ENCODE measurements at places on chromosomes 6 and 20. TPM values are rescaled to one million over a fixed set of nuclear protein-coding genes. Genes with fewer than 3 reads are reported as not detected.

GRCh38 chr6:169738976-169739529, 12.3 kb downstream of the DYNLT2 start:
- no peak for DNase-seq
- no peaks in the 10 kb centered on the region for H3K36me3 ChIP-seq
- H3K4me1 ChIP-seq: no peaks in the 10 kb centered on the region
- no peak overlapping the region for H3K27ac ChIP-seq
- no peak overlapping the region for H3K4me3 ChIP-seq
- no peaks in the 10 kb centered on the region for H3K27me3 ChIP-seq

TFAP2C gene
- not detected for total RNA-seq

GRCh38 chr6:35280903-35281302, 16.7 kb upstream of the DEF6 start:
- peaks cover 47% of the 10 kb centered on the region for H3K36me3 ChIP-seq
- DNase-seq: no peak
- no peak overlapping the region for H3K27ac ChIP-seq
- H3K27me3 ChIP-seq: no peaks in the 10 kb centered on the region
- no peaks in the 10 kb centered on the region for H3K4me1 ChIP-seq

DNA sequence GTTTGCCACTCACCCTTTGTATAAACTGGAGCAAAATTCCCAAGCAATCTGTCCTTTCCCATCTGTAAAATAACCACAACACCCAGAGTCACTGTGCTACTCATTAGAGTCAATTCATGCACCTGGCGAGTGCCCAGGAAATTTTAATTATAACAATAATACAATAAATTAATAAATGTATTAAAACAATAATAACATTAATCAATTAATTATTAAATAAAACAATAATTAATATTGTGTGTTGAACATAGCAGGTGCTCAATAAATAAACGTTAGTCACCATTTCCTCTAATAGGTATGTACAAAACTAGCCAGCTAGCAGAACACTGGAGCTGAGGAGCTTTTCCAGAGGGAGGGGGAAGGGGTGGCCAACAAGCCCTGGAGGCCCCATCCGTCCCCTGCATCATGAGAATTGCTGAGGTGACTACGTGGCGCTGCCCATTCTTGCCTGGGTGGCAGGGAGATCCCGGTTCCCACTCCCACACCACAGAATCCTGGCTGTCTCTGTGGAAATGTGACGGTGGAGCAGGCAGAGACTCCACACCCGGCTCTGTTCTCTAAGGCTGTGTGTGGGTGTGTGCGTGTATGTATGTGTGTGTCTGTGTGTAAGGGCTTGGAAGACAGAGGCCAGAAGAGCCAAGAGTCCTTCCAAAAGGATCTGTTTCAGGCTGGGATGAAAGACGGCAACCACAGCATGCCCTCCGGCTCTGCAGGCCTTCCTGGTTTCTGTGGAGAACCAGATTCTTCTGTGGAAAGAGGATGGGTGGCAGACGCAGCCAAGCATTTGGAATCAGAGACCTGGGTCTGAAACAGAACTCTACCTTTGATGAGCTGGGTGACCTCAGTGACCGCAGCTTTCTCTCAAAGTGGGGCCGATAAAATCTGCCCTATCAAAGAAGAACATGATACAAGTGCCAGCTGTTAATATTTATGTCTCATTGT, 18.8 kb upstream of the EZR start:
- no peaks in the 10 kb centered on the region for H3K27me3 ChIP-seq
- DNase-seq: no peak
- H3K4me3 ChIP-seq: no peak overlapping the region
- no peak overlapping the region for H3K27ac ChIP-seq
- H3K36me3 ChIP-seq: no peaks in the 10 kb centered on the region
- no peaks in the 10 kb centered on the region for H3K4me1 ChIP-seq

HLA-DPA1 gene
- total RNA-seq: 70.1 TPM

DNA sequence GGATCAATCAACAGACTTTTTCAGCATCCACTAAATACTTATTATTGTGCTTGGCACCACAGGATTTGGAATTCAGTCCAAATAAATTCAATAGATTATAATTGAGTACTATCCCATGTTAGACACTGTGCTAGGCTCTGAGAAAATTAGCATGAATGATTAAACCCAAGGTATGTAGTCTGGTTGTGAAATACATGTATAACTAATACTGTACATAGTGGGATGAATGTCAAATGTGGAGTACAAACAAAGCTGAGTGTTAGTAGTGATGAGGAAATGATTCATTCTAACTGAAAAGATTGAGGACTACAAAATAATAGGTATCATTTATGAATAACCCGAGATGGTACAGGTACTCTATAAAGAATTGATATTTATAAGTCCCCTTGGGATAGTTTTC, 111.9 kb upstream of the FLRT3 start:
- H3K36me3 ChIP-seq: no peaks in the 10 kb centered on the region
- no peak overlapping the region for H3K4me3 ChIP-seq
- H3K27me3 ChIP-seq: no peaks in the 10 kb centered on the region

MAFB gene
- total RNA-seq: 4.6 TPM

DNA sequence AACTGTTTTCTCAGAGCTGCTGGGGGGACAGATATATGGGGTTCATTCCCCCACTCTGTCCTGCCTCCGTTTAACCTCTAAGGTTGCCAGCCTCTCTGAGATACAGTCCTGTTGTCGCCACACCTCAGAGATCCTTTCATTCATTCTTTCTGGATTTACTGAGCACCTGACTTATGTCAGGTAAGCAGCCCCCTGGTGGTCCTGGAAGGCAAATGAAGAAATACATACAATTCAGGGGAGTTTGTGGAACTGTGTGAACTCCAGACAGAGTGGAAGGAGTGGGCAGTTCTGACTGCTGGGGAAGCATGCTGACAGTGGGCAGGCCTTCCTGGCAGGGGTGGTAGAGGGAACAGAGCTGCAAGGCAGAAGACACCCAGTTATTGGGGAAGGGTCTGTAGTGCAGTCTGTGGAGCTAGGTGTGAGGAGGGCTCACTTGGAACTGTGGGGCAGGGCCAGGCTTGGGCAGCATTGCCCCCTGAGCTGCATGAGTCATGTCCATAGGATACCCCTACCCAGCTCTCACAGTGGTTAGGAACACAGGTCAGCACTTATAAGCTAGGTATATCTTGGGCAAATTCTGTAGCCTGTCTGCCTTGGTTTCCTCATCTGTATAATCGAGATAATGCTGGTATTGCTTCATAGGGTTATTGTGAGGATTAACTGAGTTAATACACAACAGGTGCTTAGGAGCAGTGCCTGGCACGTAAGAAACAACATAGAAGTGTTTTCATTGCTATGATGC, 12.8 kb upstream of the SGK2 start:
- no peak overlapping the region for H3K4me3 ChIP-seq
- DNase-seq: no peak
- no peaks in the 10 kb centered on the region for H3K4me1 ChIP-seq
- no peaks in the 10 kb centered on the region for H3K27me3 ChIP-seq
- H3K36me3 ChIP-seq: no peaks in the 10 kb centered on the region

DNA sequence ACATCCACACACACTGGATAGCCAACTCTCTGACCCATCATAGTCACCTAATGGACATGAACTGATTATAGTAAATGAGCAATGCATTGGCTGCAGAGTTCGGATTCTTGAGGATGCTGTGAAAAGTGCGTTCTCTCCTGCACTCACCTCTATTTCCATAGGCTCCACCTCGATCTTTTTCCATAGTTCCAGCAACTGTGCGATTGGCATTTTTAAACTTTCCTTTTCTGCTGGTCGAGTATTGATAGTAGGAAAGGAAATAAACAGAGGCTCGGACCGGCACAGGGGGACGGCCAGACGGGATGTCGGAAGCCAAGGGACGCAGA, 94.4 kb downstream of the RNASET2 start:
- peaks cover 17% of the 10 kb centered on the region for H3K4me1 ChIP-seq
- no peaks in the 10 kb centered on the region for H3K27me3 ChIP-seq
- peak overlapping the region; percentile 52 for H3K4me3 ChIP-seq
- no peak for DNase-seq

PI16 gene
- 1.5 TPM for total RNA-seq

DNA sequence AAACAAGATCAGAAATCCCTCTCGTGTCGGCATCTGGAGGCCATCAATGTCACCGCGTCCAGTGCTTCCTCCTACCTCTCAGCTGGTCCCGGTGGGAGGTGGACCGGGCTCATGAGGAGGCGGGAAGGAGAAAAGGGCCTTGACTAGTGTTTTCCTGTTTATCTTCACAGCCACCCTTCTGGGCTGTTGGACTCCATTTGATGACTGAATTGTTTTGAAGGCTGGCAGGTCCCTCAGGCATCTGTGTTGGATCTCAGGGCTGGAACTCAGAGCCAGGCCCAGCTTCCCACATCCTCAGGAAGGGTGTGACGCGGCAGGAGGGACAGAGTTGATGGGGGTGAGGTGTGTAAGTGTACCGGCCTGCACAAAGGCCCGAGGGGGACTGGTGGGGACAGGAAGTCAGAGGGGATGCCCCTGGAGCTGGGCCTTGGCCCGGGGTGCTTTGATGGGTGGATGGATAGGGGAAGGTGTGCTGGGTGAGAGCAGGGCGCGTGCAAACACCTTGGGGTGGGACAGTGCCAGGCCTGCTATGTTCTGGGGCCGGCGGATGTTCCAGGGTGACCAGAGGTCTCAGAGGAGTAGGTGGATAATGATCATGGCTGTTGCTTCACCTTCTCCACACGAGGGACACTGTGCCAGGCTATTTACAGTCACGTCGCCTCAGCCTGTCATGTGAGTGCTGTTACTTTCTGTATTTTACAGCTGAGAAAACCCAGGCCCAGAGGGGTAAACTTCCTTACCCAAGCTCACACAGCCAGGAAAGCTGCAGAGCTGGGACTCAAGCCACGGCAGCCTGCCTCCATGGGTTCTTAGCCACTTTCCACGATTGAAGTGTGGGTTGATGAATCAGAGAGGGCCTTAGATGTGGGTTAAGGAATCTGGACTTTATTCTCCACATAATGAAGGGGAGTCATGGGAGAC, 17.9 kb upstream of the CHMP4B start:
- no peaks in the 10 kb centered on the region for H3K36me3 ChIP-seq
- H3K4me1 ChIP-seq: no peaks in the 10 kb centered on the region
- no peak for DNase-seq
- H3K27ac ChIP-seq: no peak overlapping the region

DNA sequence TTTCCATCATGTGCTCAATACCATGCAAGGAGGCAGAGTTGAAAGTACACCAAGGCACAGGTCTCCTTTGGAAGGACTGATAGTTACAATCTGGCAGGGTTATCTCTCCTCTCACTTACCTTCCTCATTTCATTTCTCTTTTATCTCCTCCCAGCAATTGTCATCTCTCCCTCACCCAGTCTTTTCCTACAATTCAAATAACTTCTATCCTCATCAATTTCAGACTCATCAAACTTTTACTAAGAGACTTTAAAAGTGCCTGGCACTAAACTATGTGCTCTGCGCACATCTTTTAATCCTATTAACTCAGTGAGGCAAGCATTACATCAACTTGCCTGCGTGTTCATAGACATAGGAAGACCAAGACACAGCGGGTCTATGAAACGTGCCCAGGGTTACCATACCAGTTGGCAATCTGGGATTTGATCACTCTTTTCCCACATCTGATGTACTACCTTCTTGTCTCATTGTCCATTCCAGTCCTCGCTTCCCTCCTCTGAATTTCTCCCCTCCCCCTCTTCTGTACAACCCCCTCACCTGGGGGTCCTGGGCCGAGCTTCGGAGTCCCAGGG, 1.2 kb downstream of the VARS1 start:
- H3K4me3 ChIP-seq: peak overlapping the region; percentile 89
- H3K36me3 ChIP-seq: no peaks in the 10 kb centered on the region
- H3K27ac ChIP-seq: peak overlapping the region; percentile 93
- no peak for DNase-seq
- H3K27me3 ChIP-seq: no peaks in the 10 kb centered on the region

- peaks cover 35% of the 10 kb centered on the region for H3K36me3 ChIP-seq
- no peak for DNase-seq
- no peak overlapping the region for H3K4me3 ChIP-seq
These were observed 16.7 kb downstream of the TRMT11 start for GRCh38 chr6:126002755-126003679.

FGD2 gene
- total RNA-seq: 22.9 TPM

DNA sequence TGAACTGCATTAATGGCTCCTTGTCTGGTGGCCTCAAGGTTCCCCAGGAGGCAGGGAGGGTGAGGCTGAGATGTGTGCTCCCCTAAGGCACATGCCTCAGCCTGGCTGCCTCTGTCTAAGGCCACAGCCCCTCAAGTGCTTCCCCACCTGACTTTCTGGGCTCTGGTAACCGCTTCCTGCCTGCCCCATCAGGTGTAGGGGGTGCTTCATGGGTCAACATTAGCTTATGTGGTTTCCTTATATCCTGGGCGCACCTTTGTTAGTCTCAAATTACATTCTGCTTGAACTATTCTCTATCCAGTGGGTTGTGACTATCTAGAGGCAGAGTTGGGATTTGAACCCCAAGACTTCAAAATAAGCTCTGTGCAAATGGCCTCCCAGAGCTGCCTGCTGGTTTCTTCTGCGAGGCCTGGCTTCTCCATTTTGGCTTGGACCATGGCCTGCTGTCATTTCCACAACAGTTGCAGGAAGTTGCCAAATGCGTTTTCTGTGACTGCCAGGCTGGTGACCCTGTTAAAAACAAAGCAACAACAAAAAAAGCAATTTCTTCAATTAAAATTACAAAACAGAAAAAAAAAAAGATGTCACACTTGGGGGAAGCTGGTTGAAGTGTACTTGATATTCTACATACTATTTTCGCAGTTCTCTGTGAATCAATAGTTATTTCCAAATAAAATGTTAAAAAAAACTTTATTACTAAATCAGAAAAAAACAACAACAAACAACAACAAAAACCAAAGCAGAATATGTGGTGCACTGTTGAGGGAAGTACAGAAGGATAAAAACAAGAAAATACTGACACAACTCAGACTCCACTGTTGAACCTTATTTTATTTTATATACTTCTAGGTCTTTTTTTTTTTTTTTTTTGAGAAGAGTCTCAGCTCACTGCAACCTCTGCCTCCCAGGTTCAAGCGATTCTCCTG, 20.0 kb upstream of the ZNFX1 start:
- no peak for DNase-seq
- no peaks in the 10 kb centered on the region for H3K4me1 ChIP-seq
- no peak overlapping the region for H3K27ac ChIP-seq

PI3 gene
- not detected for total RNA-seq

GSTA3 gene
- total RNA-seq: not detected

DNA sequence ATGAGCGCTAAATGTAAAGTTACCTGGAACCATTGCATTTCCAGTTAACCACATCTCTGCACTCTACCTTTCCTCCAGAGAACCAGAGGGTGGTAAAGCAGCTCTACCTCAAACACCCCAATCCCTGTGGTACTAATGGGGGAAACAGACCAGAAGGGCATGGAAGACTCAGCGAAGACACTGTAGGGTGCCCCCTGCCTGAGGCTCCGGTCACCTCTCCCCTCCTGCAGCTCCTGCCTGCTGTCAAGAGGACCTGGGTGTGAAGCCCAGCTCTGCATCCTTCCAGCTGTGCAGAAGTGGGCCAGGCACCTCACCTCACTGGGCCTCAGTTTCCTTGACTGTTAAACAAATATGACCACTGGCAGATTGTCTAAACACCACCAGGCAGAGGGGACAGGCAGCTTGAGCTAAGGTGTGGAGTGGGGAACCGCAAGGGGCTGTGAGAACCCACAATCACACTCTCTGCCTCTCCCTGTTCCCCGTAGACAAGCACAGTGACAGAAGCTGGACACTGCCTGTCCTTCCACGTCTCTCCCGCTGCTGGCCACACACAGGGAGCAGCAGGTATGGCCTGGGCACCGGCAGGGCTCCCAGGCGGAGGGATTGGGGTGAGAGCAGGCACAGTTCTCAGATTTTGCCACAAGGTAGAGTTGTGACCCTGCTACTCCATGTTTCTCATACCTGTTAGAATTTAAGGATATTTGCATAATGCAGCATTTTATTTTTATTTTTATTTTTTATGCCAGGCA, 9.1 kb upstream of the BPIFA2 start:
- H3K27me3 ChIP-seq: no peaks in the 10 kb centered on the region

- H3K36me3 ChIP-seq: no peaks in the 10 kb centered on the region
- no peaks in the 10 kb centered on the region for H3K4me1 ChIP-seq
- H3K4me3 ChIP-seq: no peak overlapping the region
- H3K27me3 ChIP-seq: no peaks in the 10 kb centered on the region
- DNase-seq: no peak
- no peak overlapping the region for H3K27ac ChIP-seq
These were observed 92.8 kb downstream of the ADAT2 start for GRCh38 chr6:143357561-143358255.

Measured in Peyer's patch (tissue), 4 donors.